Stimulated activated CD8-positive, alpha-beta memory T cell treated with anti-CD3 and anti-CD28 coated beads, Interleukin-4, amount 100 ng/mL, for 4 hours (primary cell): ENCODE measurements at places on chromosomes 2 and 18.

- DNase-seq: no peak
These were observed 58.0 kb upstream of the BOD1L2 start for GRCh38 chr18:57088883-57089282.

- DNase-seq: no peak
These were observed 10.6 kb downstream of the TLK1 start for GRCh38 chr2:171149986-171150693.

DNA sequence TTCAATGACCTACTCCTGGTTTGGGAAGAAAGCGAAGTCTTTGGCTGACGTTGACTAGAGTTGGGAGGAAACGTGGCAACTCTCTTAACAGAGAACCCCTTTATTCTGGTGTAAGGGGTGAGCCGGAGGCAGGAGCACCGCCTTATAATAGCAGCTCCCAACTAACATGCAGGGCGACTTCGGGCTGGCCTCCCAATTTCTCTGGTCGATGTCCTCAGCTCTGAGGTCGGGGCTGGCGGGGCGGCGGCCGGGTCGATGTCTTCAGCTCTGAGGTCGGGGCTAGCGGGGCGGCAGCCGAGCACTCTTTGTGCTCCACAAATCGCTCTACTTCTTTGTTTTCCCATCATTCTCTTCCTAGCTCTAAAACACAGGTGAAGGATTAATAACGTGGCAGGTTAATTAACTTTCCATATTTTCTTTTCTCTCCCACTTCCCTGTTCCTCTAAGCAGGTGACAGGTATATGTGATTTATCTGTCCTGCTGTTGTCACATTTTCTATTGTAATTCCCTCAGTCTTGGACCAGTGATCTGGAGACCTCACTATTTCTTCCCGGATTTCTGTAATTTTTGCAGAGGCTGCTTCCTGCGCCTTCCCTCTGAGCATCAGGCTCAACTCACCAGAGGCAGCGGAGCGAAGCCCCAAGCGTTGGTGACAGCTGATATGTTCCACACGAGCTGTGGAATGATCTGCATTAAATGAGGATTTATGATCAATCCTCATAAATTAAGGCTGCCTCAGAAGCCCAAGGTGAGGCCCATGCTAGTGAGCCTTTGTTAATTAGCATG is 64.3 kb downstream of the ACKR3 start:
- no peak for DNase-seq

GRCh38 chr2:102718387-102719316 is 43.2 kb upstream of the TMEM182 start:
- no peak for DNase-seq

- no peak for DNase-seq
These were observed 40.1 kb downstream of the MREG start for GRCh38 chr2:215973145-215973792.

DNA sequence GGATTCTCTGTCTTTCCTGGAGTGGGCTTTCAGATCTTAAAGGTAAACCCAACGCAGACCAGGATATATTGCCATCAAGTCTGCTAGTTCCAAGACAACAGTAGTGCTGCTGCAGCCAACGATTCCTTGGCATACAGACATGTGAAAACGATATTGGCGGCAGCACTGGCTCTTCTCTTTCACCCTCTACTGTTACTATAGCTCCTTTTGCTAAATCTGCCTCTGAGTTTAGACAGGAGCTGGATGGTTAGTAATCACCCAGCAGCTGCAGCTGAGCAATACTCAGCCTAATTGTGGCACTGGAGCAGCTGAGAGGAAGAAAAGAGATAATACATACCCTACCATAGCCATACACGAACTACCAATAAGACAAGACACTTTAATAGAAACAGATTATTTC is 4.0 kb downstream of the YES1 start:
- DNase-seq: no peak

- DNase-seq: no peak
These were observed 243.8 kb downstream of the XIRP2 start for GRCh38 chr2:167132066-167132465.

DNA sequence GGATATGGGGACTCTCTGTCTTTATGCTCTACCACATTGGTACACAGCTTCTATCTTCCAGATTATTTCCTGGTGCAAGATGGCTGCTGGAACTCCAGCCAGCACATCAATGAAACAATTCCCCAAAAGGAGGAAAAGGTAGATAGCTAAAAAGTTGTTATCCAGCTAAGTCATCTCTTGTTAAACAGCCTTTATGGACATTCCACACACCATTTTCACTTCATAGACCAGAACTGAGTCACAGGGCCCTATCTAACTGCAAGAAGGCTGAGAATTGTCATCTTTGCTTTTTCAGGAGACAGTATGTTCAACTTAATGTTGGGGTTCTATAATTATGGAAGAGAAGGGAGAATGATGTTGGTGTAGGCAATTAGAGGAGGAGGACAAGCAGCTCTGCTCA is 133.3 kb upstream of the NOSTRIN start:
- no peak for DNase-seq

- no peak for DNase-seq
These were observed 4.4 kb downstream of the SLC66A3 start for GRCh38 chr2:11159574-11160170.
